Neural crest cell (in vitro differentiated cells): ENCODE measurements at places on chromosomes 16 and 17. TPM values are rescaled to one million over a fixed set of nuclear protein-coding genes. Genes with fewer than 3 reads are reported as not detected.

CACNG5 gene
- total RNA-seq = not detected in 2 replicates

SP2 gene
- total RNA-seq = 22.4 and 23.2 TPM in 2 replicates

DNA sequence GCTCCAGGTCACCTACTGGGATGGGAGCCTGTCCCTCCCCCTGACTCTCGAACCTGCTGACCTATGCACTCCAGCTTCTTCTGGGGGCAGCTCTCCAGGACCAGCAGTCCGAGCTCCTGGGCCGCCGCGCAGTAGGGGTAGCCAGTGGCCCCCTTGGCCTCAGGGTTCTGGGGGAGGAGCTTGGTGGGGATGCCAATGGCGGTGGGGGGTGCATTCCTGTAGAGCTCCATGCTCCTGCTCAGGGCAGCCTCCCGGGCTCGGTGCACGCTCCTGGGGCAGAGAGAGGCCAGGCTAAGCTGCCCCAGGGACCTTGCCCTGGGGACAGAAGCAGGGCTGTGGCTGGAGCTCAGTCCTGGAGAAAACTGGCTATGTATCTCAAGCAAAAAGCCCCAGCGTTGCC is 7.7 kb upstream of the SPATA2L start:
- no peak overlapping the region for H3K27ac ChIP-seq
- H3K27me3 ChIP-seq = peaks cover 6% of the 10 kb centered on the region
- peaks cover 9% of the 10 kb centered on the region for H3K4me1 ChIP-seq
- H3K36me3 ChIP-seq = no peaks in the 10 kb centered on the region

DNA sequence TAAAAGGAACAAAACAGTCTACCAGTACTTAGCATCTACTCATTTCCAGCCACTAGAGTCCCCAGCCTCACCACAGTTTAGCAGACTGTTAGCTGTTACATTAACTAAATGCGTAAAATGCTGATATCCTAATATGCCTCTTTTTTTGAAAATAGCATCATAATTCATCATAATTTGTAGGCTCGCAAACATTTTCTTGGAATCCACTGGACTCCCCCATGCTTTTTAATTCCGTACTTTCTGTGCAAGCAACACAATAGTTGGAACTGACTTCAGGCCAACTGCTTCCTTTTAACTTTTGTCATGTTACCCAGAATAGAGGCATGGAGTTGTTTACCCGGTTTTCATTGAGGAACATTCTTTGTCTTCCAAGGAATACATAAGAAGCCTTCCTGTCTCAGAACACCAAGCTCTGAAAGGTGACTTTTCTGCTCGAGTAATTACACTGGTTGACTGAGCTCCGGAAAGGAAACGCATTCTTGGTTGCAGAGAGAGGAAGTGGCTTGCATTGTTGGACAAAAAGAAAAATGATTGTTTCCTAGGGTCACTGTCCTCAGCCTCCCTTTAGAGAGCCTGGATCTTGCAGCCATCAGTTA is 30.9 kb upstream of the SEC14L1 start:
- peaks cover 55% of the 10 kb centered on the region for H3K4me1 ChIP-seq
- peak overlapping the region; percentile 67 for H3K4me3 ChIP-seq
- H3K27me3 ChIP-seq = no peaks in the 10 kb centered on the region

DNA sequence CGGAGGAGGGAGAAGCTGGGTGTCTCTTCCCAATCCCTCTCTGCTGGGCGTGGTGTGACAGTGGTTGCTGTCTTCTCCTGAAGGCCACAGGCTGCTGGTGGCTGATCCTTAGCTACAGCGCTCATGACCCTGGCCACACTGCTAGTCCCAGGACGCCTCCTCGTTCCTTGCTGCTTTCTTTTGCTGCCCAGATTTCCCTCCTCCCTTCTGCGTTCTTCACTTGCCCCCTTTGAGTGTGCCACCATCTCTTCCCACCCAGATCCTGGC is 90.1 kb downstream of the MRC2 start:
- H3K27ac ChIP-seq = no peak overlapping the region
- peaks cover 24% of the 10 kb centered on the region for H3K4me1 ChIP-seq
- no peak for DNase-seq
- H3K27me3 ChIP-seq = no peaks in the 10 kb centered on the region
- H3K4me3 ChIP-seq = no peak overlapping the region

- no peak overlapping the region for H3K27ac ChIP-seq
- H3K36me3 ChIP-seq = peaks cover 3% of the 10 kb centered on the region
- no peaks in the 10 kb centered on the region for H3K4me1 ChIP-seq
- no peaks in the 10 kb centered on the region for H3K27me3 ChIP-seq
- H3K4me3 ChIP-seq = no peak overlapping the region
Measured at GRCh38 chr16:88072571-88073001, 121.4 kb downstream of the BANP start.
